ENCODE measurements at places on chromosomes 4 and X.

DNA sequence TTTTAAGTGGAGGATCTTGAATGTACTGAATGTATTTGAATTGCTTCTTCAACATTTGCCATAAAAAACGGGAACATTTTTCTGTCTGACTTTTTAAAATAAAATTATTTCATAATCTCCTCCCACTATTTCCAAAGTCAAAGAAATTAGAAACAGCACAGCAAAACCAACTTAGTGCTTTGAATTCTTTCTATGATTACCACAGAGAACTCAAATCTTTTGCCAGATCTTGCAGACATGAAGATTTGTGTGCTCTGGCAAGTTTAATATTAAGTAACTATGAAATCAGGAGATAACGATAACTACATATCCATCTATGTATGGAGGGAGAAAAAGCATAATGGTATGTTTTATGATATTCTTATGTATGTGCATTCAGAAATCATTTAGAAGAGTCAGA, 982.2 kb downstream of the PCDH7 start:
- DNase-seq, result peak; percentile 19

- DNase-seq, result no peak
These were observed 66.9 kb downstream of the ANXA3 start for GRCh38 chr4:78618436-78618835.

GRCh38 chrX:70254063-70254400, 6.0 kb downstream of the P2RY4 start:
- DNase-seq, result no peak

DNA sequence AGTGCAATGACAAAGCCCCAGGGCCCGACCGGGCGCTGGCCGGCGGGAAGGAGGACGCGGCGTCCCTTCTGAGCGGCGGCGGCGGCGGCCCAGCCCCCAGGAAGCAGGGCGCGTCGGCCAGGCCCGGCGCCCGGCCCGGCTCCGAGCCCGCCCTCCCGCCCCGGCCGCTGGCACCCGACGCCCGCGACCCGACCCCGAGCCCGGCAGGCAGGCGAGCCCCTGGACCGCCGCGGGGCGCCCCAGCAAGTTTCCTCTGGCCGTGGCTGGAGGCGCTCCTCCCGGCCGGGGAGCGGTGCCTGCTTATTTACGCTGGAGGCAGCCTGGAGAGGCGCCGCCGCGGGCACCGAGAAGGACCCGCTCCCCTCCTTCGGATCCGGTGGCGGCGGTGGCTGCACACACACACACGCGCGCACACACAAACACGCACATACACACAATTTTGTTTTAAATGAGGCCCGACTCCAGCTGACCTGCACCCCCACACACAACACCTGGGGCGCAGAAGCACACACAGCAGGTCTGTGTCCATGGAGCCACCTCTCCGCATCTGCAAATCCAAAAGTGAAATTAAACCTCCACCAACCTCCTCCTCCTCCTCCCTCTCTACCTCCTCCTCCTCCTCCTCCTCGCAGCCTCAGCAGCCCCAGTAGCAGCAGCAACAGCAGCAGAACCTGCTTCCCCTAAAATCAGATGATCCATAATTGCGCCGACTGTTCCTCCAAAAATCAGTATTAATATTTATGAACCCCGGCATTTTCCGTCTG, 669 bp downstream of the IRF2 start:
- DNase-seq, result no peak
